ENCODE measurements at places on chromosomes 13 and 19.

GRCh38 chr19:45822716-45823115 is 7.6 kb upstream of the RSPH6A start:
- no peak for DNase-seq

DNA sequence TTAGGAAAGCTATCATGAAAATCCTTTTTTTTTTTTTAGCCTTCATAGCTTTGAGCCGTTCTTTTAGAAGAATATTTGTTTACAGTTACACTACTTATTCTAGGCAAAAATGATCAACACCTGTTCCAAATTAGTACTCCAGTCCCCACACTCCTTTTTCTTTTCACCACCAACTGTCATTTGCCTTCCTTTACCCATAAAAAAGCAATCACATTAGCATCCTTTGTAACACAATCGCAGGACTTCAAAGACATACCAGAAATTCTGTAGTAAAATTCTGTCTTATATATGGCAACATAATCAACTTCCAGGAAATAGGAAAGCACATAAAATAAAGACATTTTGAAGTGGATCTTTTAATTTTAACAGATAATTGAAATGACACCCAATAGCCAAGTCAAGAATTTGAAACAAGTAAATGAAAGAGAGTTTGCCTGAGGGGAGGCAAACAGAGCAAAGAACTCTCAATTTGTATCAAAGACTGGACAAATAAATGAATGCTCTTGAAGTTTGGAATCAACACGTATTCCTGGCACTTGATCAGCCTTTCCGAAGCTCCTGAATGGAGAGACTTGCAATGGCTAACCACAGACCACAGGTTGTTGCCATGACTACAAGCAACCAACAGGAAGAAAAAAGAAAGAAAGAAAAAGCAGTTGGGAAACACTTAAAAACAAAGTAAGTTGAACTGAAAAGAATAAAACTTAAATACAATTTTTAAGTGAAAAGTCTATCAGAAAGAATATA is 206.8 kb downstream of the PCDH9 start:
- DNase-seq = peak; percentile 90

- DNase-seq = peak; percentile 42
Observed at GRCh38 chr13:34462843-34463242, 479.2 kb upstream of the NBEA start.

- no peak for DNase-seq
Observed at GRCh38 chr13:74169676-74170075, 35.5 kb upstream of the KLF12 start.

GRCh38 chr19:19643158-19644053 is at the start of gene GMIP:
Gene GMIP, minus strand, starts transcription at chr19:19643657. Its CDS starts 128 bp downstream, at chr19:19643529.
- peak; percentile 30 for DNase-seq

GRCh38 chr19:18670312-18670711 is 13.2 kb upstream of the CRTC1 start:
- no peak for DNase-seq

DNA sequence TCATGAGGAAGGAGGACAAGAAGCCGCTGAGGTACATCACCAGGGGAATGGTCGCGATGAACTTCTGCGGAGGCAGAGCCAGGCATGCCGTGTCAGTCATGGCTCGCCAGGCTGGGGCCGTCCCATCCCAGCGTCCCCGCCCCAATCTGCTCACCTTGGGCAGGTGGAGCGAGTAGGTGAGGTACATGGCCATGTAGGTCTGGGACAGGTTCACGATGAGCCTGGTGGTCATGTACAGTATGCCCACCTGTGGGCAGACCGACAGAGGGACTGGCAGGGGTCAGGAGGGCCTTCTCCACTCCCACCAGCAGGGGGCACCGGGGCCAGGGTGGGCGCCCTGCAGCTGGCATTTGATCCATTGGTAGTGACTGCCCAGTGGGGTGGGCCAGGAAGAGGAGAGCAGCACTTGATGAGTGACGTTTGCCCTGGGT is 8.3 kb downstream of the TEKTIP1 start:
- DNase-seq = no peak

DNA sequence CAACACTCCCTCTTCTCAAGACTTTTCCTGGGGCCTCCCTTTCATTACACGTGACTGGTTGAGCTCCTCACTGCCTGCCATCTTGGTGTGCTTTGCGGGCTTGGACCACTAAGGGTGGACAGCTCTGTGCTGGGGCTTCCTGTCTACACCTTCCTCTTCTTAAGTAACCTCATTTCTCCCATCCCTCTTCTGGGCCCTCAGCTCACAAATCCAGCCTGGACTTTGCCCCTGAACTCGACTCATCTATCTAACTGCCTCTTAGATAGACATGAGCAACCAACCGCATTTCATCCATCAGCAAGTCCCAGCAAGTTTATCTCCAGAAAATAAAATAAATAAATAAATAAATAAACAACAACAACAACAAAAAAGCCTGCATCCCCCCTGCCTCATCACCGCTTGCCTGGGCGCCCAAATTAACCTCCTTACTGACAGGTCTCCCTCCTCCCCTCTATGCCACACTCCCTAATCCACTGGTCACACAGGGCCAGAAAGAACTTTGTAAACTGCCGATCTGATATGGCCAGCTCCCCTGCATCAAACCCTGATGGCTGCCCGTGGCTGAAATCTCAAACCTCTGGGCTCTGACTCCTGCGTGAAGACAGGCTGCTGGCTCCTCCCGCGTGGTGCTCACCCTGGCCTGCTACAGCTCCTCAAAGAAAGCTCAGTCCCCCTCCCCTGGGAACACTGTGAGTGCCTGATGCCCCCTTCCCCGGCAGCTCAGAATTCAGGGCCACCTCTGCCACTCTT is 7.8 kb downstream of the ISOC2 start:
- DNase-seq = no peak

GRCh38 chr13:50643060-50643459 is 200.4 kb downstream of the DLEU7 start:
- DNase-seq = no peak

DNA sequence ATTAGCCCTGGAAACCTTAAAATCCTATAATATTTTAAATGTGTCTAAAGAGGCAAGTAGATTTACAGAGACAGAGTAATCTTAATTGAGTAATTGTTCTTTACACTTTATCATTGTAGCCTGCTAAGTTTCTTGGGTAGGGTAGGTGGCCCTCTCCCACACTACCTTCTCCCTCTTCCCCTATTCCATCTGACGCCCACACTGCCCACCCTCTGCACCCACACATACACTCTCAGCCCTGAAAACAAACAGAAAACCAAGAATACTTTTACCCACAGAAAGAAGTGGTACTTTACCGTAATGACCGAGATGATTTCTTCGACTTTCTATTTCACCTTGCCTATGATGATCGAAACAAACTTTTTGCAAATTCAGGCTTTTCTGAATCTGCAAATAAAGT is 320.4 kb upstream of the OBI1 start:
- DNase-seq = no peak

DNA sequence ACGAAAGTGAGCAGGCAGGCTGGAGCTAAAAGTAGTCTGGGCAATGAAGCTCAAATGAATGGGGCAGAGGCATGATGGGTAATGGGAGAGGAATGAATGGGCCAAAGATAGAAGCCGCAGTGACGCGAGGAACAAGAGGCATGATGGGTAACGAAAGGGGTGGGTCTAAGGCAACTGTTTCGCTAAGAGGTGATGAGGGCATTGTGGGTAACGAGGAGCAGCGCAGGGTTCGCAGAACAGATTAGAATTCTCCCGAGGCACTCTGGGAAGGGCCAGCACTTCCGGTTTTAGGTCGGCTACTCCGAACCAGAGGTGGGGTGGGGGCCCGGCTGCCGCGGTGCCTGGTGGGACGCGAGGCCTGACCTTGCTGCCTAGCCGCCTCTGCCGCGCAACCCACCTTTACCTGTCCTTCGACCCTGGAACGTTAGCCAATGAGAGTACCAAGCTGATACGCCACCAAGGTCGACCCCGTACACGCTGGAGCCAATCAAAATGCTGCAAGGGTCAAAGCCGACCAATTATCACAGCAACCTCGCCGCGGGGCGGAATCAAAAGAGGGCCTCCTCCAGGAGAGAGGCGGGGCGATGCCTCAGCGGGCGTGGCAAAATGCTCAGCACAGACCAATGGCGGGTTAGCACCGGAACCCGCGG is 563 bp upstream of the TOMM40 start:
- peak; percentile 100 for DNase-seq
